ENCODE measurements at places on chromosomes 3 and 15.
A peak's percentile ranks its signal among the peaks of the same experiment; 100 is the strongest.

DNA sequence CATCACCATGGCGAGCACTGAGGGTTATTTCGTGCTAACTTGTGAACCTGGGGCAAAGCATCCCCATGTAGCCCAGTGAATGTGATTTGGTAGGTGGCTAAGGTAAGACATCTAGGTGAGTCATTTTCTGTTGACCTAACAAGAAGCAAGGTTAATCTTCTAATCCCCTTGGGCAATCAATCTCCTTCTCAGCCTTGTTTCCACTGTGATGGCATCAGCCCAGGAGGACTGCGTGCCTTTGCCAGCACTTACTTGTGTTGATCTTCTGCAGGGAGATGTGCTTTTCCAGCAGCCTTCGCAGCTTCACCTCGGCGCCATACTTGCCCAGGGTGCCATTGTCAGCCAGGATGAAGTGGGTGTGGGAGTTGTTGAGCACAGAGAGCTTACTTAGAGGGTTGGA, 35.7 kb downstream of the TRPM1 start:
- DNase-seq, result no peak

DNA sequence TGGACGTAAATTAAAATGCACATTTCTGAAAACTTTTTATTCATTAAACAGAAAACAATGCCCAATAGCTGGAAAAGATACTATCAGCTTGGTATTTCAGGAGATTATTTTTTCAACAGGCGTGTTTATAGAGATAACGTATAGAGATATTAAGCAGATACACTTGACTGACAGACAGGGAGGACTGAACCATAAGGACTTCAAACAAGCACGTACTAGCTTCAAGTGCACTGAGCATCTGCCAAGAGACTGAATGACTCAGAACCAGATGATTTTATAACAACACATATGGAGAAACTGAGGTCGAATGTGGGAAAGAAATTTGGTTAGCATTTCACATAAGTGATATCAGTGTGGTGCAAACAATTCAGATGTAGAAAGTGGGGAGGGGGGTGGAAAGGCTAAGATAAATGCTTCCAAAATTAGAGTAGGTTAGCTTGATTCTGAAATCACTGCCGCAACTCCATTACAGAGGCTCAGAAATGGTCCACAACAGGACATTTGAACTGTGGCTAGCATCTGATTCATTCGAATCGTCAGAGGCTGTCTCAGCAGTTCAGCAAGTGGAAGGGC, 103.5 kb downstream of the SEMA6D start:
- peak; percentile 69 for DNase-seq

DNA sequence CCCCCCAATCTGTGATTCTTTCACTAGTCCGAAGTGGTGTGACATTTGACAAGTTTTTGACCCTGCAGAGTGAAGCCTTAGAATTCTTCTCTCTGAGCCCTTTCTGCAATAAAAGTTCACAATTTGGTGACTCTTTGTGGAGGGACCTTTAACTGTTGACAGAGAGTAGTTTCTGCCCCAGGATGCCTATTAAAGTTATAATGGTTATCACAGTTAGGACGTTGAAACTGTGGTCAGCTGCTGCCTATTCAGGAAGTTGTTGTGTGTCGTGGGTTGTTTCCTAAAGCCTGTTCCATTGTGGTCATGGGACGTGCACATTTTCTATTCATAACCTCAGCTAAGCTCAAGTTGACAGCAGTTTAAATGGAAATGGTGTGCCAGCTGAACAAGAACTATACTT, 274.5 kb downstream of the NEK10 start:
- DNase-seq, result no peak

DNA sequence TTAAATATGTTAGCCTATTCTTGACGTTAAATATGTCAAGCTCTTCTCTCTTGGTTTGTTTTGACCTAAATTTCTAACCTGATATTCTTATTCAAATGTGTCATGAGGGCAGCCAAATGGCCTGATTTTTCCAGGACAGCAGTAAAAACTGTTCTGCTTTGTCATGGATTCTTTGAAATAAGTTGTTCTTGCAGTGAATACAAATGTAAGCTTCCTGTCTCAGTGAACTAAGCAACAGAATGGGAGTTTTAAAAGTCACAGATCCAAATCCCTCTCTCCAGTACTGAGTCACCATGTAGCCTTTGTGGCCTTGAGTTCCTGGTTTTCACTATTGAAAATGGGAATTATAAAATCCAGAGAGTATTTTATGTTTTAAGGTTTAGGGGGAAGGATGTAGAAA, 301.8 kb downstream of the NLGN1 start:
- DNase-seq, result no peak

DNA sequence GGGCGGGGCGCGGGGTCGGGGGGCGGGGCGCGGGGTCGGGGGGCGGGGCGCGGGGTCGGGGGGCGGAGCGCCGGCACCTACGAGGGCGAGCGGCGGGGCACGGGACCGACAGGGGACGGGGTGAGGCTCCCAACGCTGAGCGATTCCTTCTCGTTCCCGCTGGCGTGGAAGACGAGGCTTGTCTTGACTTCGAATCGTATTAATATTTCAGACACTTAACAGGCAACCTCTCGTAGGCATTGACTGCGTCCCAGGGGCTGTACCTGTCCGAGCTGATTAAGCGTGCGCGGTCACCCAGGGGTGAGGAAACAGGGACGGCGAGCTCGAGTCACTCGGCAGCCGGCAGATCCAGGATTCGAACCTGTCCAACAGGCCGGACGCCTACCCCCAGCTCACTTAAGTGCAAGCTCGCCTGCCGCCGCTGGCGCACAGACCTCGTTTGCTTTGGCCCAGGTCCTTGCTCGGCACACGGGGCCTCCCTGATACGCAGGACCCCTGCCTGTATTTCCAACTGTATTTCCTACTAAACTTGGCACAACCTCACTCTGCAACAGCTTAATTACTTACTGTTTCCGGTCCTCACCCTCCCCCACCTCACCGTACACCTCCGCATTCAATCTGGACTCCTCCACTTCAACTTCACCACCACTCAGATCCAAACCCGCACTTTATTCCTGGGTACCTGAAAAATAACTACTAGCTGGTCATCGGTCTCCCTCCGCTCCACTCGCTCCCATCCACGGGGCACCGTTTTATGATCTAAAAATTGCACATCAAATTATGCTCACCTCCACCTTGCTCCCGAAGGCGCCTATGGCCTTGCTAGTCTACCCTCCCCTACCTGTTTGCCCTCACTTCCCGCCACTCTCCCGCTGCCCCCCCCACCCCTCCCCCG, 722 bp upstream of the ZXDC start:
- DNase-seq, result peak; percentile 14

DNA sequence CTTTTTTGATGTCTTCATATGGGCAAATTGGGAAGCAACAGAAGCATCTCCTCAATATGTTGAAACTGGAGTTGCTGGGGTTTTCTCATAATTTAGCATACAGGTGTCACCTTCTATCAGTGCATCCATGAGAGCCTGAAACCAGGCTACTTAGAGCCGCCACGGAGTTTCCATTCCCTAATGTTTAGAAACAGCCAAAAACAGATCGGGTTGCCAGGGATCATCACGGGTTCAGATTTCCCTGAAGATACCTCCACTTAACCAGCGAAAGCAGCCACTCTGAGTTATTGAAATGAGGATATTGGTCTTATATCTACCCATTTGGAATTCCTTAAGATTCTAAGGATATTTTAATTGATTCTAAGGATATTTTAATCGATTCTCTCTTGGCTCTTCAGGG, 14.5 kb downstream of the TERB2 start:
- no peak for DNase-seq

GRCh38 chr3:139151530-139151929, 106.8 kb upstream of the PRR23C start:
- DNase-seq, result no peak

GRCh38 chr3:114542359-114542758, 248.5 kb downstream of the TIGIT start:
- DNase-seq, result no peak

DNA sequence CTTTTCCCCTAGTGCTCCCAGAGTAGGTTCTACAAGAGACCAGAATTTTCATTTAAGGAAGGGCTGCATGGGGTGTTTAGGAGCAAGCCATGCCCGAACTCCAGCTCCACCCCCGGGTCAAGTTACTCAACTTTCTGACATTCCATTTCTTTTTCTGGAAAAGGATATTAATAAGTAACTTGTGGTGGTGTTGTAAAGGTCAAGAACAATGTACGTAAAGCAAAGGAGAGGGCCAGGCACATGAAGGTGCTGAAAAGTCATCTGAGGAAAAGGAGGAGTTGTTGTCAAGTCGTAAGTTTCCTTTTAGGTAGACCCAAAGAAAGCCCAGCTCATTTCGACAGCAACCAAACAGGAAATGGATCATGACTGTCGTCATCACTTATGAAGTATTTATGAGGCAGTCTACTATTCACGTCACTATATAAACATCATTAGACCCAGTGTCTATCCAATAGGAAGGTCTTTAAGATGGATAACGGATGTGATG, 319.6 kb upstream of the IL12A start:
- DNase-seq, result peak; percentile 70

DNA sequence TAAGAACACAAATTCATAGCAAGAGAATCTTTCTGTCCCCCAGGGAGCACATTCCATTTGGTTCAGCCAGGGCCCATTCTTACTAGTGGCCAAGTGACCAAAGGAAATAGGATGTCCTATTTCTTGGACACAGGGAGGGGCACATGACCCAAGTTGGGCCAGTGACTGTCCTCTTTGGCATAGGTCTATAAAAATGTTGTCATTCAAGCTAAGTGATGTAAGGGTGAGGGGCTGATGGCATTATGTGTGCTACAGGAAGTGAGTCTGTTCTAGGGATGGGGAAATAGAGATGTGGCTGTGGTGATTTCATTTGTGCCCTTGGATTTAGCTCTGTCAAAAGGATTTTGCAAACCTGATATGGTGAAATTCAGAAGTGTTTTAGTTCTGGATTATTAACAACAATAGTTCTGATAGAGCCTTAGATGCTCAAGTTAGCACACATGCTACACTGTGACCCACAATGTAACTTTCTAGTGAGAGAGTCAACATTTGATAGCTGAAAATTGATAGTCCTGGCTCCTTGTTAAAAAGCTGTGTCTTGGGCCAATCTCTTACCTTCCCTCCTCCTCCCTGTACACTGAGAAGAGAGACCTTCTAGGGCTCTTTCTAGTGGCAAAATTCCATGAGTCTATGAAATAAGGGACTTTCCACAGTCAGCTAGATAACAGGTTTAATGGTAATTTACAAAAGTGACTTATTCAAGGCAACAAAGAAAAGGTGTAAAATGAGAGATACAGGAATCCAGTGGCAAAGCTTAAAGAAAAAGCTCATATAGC, 117.2 kb downstream of the THRB start:
- DNase-seq, result no peak

- no peak for DNase-seq
These were observed 8.9 kb downstream of the SST start for GRCh38 chr3:187661267-187661666.

DNA sequence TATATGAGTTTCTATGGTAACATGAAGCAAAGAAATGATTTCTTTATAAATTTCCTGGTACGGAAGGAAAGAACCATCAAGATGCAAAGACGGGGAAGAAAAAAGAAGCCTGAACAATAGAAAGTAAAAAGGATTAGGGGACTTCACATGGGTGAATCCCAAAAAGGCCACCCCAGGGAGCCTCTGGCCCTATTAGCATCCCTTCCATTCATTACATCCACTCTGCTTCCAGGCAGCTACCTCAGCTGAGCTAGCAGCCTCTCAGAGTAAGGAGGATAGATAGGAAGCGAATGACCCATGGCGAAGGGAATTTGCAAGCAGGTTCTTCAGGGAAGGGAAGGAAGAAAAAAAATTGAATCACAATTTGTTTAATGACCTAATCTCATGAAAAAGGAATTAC, 81.6 kb downstream of the GABRB3 start:
- DNase-seq, result no peak

GRCh38 chr3:57061556-57061955, 1.1 kb downstream of the SPATA12 start:
- DNase-seq, result no peak

DNA sequence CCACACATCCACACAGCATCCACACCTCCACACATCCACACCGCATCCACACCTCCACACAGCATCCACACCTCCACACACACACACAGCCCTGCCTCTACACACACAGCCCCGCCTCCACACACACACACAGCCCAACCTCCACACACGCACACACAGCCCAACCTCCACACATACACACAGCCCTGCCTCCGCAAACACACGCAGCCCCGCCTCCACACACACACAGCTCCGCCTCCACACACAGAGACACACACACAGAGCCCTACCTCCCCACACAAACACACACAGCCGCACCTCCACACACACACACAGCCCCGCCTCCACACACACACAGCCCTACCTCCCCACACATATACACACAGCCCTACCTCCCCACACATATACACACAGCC, 4.7 kb downstream of the MESP1 start:
- DNase-seq, result no peak
